Foreskin melanocyte (primary cell): ENCODE measurements at places on chromosomes 6 and 20.

DNA sequence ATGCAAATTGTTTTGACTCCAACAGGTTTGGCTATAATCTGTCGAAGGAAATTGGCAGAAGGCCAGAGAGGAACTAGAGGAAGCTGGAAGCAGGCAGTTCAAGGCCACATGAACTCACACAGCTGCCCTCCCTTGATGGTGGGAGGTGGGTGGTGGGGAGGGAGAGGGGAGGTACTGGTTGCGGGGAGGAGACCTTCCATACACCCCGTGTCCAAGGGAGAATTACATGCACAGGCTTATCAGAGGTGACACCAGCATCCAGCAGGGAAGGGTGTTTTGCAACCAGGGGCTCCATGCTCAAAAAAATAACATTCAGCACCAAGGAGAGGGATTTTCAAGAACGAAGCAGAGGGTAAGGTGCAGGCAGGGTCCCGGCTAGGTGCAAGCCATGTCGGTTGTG is 9.1 kb downstream of the PRND start:
- no peak for DNase-seq

DNA sequence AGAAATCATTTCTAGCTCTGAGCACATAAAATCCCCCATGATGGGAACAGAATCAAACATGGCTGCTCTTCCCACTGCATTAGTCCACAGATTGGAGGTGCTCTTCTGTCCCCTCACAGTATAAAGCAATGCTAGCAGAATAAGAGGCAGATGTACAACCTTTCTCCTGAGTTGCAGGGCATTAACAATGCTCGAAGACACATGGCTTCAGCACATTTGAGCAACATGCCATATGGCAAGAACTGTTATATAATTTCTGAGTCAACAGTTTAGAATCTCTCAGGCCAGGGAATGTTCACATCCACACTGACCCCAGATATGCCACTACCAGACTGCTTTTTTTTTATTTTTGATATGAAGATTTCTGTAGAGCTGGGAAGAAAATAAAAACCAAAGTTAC is 119.6 kb downstream of the KIF13A start:
- DNase-seq: no peak

DNA sequence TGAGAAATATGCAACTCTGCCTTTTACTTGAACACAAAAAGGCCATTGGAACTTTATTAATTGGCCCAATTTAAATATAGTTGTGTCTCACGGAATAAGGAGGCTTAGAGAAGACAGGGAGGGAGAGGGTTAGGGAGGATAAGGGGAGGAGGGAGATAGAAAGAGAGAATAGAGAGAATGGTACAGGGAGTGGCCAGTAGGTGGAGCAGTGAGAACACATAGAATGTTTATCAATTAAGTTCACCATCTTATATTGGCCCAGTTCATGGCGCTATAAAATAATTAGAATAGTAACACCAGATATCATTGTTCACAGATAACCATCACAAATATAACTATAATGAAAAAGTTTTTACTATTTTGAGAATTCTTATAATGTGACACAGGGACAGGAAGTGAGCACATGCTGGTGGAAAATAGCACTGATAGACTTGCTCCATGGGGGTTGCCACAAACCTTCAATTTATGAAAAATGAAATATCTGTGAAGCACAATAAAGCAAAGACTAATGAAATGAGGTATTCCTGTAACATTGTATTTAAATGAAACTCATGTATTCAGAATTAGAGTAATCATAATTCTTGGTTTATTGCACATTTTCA is 374.1 kb upstream of the MANEA start:
- peak; percentile 20 for DNase-seq

- no peak for DNase-seq
Measured at GRCh38 chr20:46770330-46771194, 61.1 kb downstream of the SLC2A10 start.

DNA sequence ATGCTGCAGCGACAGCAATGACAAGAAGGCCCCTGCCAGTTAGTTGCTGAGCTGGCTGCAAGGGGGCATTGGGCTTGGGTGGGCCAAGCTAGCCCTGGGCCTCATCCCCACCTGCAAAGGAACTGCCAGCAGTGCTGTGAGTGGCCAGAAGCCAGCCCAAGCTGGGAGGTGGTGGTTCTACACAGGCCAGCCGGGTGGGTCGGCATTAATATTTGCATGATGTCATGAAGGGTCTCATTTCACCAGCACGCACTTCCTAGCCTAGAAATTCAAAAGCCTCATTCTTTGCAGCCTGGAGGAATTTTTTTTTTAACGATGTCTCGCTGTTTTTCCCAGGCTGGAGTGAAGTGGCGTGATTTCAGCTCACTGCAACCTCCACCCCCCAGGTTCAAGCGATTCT is 62.0 kb downstream of the IYD start:
- DNase-seq: no peak

- no peak for DNase-seq
Measured at GRCh38 chr6:7921046-7921445, 10.5 kb upstream of the TXNDC5 start.

DNA sequence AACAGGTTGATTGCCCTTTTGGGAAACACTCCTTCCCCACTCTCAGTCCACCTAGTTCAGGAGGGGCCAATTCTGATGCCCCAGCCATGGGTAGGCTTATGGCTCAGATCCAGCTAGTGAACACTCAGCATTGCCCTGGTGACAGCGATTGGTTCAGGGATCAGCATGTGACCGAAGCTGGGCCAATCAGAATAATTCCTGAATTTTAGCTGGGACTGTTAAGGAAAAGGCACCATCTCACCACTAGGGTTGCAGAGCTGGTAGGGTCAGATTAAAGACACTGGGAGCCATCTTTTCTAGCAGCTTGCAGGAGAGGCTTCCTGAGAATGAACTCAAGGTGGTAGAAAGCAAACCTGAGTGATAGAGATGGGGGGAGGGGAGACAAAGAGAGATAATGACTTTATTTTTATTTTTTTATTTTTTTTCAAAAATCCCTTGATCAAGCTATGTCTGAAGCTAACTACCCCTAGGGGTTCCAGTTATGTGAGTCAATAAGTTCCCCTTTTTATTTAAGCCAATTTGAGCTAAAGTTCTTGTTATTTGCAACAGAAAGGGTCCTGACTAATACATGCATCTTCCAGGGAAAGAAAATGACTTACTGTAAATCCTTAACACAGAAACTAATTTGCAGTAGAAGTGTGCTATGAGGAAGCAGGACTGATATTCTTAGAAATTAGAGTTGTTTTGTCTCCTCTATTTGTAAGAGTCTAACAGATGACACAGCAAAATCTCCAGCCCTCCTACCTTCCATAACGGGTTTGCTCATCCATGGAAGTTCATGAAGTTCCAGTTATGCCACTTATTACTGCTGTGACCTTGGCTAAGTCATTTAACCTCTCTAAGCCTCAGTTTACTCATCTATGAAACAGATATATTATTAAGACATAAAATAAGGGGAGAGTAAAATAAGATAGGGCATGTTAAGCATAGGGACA is 44.7 kb downstream of the EYA2 start:
- no peak for DNase-seq

DNA sequence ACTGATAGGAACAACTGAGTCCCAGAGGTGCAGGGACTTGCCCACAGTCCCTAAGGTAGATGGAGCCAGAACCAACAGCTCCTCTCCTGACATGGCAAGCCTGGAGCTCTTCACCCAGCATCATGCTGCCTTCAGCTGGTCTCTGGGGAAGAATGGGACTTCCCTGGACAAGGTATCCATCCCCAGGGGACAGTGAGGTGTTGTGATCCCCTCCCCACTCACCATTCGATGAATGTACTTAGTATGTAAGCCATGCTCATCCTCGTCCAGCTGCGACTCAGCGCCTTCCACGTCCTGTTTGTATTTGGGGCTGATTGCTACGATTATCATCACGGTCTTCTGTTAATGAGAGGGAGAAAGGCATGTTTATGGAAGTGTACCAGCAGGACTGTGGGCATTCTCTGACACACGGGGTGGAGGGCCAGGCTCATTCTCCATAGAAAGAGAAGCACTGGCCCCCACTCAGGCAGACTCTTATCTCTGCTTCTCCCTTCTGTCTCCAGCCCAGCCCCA is 39.4 kb downstream of the TRAF3IP2 start:
- DNase-seq: no peak

DNA sequence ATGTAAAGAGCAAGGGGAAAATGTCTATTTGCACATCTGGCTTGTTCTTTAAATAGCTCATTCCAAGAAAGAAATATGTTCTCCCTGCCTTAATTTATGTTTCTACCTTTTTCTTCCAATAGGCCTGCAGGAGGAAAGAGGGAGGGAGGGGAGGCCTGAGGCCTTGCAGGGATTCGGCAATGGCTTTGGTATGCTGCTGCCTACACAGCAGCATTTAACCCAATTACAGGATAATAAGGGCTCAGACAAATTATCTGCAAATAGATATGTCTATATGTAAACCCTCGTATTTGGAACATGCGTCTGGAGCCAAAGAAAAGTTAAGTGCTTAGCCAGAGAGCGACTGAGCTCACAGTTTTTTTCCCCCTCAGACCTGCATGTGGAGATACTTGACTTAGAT is 277.2 kb downstream of the CDC5L start:
- no peak for DNase-seq

GRCh38 chr6:129181001-129181400 is 298.1 kb downstream of the LAMA2 start:
- no peak for DNase-seq

DNA sequence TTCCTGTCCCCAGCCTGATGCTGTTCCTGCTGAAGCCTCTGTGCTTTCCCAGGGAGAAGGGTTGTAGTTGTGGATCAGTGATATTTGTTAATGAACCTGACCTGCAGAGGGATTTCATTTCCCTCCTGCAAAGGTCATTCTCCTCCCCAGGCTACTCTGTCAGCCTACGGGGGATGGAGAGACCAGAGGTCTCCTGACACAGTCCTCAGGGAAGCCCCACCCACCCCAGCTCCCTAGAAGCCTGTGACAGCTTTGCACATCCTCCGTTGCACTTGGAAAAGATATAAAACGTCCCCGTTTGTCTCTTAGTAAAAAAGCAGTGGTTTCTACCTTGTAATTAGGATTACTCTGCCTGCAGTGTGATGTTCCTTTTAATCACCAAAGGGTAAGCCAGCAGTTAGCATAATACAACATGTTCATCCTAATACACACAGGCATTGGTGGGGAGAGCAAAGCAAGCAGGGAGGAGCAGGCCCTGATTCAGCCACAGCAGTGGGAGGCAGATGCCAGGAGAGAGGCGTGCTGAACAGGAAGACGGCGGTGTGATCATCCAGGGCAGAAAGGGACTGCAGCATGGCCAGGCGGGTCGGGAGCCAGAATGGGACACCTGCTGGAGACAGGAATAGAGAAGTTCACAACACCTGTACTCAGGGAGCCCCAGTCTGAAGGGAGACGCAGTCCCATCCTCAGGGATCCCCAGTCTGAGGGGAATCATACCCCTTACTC is 293.5 kb downstream of the LRFN2 start:
- DNase-seq: no peak

DNA sequence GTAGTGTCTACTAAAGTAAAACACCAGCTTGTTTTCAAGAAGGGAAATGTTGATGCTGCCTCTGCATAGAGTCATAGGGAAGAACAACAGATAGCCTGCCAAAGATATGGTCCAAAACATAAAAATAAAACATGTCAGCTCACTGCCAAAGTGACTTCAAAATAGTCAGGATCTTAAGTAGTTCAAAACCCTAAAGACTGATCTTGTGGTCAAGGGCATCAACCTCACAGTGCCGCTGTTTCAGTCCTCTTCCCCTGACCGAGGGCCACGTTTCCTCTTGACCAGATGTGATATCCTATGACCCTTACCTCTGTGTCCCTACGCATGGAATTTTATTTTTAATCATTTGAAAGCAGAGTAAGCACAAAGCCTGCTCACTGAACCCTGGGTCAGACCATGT is 104.2 kb upstream of the CNKSR3 start:
- DNase-seq: no peak

DNA sequence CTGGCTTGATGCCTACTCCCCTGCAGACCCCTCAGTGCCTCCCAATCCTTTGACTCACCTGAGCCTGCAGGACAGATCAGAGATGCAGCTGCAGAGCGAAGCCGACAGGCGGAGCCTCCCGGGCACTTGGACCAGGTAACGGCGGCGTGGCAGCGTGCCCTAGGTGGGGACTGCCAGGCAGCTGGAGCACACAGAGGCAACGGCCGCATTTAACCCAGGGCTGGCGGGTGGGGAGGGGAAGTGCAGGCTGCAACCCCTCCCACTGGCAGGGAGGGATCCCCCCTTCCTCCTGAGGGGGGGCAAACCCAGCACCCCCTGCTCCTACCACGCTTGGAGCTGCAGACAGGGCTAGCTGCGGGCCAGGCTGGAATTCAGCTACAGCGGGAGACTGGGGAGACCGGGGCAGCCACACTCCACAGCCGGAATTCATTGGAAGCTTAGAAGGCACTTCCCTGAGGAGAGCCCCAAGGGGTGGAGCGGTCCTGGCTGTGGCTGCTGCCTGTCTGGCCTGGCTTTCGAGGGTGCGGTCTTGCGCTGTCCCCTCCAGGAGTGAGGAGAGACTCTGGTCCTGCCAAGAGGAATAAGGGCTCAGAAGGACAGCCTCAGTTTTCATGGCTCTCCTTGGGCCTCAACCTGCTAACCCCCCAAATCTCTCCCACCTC is at the start of gene MATN4:
MATN4 (minus strand) TSS at position 183 of the 662 bp plus-strand sequence. CDS start 2,717 bp downstream, outside the sequence.
- no peak for DNase-seq

- DNase-seq: no peak
Measured at GRCh38 chr6:31359581-31359980, 2.6 kb upstream of the HLA-B start.

- DNase-seq: no peak
Measured at GRCh38 chr6:139369068-139369467, 5.4 kb downstream of the CITED2 start.

- DNase-seq: peak; percentile 4
Measured at GRCh38 chr20:61120595-61121515, 131.2 kb upstream of the CDH4 start.

- no peak for DNase-seq
Measured at GRCh38 chr20:1945134-1945618, 48.7 kb downstream of the PDYN start.

DNA sequence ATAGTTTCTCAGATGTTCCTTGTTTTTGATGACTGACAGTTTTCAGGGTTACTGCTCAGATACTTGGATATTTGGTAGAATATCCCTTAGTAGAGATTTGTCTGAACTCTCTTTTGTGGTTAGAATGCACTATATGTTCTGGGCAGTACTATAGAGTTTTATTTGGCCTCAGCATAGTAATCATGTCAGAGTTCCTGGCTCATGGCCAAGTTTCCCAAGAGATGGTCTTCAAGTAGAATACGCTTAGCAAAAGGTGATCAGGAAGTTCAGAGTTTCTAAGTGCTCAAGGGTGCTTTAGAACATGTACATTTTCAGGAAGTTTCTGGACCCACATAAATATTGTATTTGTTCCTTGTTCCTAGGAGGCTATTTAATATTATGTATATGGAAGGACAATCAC is 1209.7 kb upstream of the GJE1 start:
- no peak for DNase-seq

GRCh38 chr20:24669701-24670100 is 200.3 kb downstream of the SYNDIG1 start:
- DNase-seq: no peak

- DNase-seq: no peak
Measured at GRCh38 chr6:42306439-42307140, 88.9 kb upstream of the MRPS10 start.
